Ascending aorta (tissue), 2 donors: ENCODE measurements at places on chromosomes 7 and 10.

GRCh38 chr7:32905175-32905662, 13.7 kb upstream of the KBTBD2 start:
- peak; percentile 74 for DNase-seq

DNA sequence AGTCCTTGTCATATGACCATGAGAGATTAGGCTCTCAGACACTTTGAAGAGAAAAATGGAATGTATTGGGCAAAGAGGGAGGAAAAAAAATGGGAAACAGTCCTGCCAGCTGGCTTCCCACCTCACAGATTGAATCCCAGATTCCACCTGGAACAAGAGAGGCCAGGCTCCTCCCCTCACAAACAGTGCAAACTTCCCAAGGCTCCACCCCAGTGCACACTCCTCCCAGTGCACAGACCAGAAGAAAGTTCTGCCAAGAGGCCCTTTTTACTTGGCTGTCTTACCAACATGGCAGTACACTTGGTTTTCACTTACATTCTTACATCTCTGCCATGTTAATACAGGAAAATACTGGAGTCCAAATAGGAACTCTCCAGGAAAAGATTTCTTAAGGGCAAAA, 202.3 kb downstream of the AHR start:
- DNase-seq, result no peak

DNA sequence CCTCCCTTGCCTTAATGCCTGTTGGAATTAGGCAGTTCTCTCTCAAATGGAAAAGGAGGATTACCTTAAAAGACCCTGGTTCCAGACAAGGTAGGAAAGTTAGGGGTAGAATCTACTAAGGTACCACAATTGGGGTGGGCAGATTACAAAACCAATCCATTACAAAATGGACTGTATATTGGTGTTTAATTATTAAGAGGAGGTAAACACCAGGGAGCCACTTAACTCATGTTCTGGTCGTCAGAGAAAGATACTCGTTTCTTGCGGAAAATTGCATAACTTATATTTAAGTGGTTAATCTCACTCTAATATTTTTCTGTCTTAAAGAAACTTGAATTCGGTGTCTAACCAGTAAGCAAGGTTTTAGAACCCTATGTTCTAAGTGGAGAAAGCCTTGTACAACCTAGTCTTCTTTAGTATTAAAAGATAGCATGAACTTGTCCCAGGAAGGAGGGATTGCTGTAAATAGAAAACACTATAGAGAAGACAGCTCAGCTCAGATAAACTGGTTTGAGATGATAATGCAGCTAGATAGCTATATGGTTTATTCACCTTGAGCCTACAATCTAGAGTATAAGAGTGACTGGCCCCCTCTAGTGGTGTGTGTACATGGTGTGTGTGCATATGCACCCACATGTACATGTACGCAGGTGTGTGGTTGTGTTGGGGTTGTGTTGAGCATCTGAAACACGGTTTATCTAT, 58.0 kb upstream of the STRIP2 start:
- DNase-seq, result no peak

GRCh38 chr7:117854186-117854585, 19.1 kb downstream of the CTTNBP2 start:
- no peak for DNase-seq

- no peak for DNase-seq
Observed at GRCh38 chr10:44470784-44471183, 85.9 kb upstream of the CXCL12 start.

- peak; percentile 93 for DNase-seq
Observed at GRCh38 chr7:151736403-151736909, 140.5 kb downstream of the PRKAG2 start.

DNA sequence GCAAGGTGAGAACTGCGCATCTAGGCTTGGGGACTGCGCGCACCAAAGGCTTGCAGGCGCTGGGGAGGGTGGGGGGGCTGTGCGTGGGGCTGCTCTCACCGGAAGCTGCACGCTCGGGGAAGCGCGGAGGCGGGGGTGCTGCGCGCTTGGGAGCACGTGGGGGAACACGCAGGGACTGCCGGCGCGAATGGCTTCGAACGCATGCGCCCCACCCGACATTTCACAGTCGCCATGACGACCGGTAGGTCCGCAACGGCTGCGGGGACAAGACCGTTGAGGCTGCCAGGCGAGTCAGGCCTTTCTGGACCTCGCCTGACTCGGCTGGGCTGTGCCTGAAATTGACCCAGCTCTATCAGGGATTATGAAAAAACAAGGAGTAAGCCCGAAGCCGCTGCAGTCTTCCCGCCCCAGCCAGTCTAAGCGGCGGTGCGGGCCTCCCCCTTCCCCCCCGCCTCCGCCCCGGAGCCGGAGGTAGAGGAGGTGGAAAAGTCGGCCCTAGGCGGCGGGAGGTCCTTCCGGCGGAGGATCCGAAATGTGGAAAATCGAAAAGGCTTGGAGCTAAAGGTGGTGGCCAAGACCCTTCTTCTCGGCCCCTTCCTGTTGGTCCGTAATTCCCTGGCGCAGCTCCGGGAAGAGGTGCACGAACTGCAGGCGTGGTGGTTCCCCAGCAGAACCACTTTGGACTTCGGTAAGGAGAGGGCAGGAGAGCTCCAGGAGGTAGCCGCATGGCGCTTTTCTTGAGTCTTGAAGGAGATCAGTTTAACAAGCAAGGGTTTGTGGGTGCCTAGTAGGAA, 34.9 kb upstream of the STEAP1 start:
- DNase-seq, result no peak

DNA sequence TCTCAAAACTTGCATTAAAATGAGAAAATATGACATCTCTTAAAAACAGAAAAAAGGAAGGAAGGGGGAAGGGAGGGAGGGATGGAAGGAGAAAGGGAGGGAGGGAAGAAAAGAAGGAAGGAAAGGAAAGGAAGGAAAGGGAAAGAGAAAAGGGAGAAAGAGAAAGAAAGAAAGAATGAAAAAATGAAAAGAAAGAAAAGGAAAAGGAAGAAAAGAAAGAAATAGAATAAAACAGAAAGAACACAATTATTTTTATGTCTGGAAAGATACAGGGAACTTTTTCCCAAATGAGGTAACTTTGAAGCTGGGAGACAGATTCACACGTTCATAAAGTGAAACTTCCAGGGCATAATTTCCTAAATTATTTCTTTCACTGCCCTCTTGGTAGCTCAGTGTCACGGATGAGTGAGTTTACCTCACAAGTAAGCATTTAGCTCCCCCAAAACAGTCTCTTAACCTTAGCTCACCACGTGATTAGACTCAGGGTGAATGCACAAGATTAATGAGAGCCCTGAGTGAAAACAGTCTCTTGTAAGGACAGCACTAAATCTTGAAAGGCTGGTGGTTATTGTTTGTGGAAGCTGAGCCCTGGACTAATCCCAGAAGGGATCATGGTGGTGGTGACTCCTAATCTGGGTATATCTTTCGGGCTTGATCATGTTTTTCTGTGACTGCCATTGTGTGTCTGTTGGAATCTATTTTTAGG, 74.1 kb upstream of the HDAC9 start:
- no peak for DNase-seq

DNA sequence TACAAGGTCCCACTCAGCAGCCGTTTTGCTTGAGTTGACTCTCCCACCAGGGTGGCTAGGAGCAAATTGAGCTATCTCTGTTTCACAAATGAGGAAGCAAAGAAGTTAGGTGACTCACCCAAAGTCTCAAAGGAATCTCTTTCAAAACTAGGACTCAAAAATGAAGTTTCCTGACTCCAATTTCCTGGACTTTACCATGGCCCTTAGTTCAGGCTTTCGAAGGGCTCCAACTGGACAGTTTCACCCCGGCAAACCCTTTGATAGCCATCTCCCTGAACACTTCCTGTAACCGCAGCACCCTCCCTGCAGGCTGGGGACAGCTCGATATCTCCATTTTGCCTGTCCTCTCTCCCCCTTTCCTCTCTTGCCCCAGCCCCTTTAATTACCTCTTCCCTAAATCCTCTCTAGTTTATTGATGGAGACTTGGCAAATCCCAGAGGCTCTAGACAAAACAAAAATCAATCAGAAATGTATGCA, 4.7 kb upstream of the AFAP1L2 start:
- DNase-seq, result peak; percentile 60
